GM23338 (cell line): ENCODE measurements at places on chromosomes 6 and 20.

GRCh38 chr6:168938546-168938945, 315.1 kb downstream of the THBS2 start:
- no peak for DNase-seq

- DNase-seq = peak; percentile 50
Observed at GRCh38 chr6:31737991-31738979, 1.5 kb upstream of the MSH5 start.

DNA sequence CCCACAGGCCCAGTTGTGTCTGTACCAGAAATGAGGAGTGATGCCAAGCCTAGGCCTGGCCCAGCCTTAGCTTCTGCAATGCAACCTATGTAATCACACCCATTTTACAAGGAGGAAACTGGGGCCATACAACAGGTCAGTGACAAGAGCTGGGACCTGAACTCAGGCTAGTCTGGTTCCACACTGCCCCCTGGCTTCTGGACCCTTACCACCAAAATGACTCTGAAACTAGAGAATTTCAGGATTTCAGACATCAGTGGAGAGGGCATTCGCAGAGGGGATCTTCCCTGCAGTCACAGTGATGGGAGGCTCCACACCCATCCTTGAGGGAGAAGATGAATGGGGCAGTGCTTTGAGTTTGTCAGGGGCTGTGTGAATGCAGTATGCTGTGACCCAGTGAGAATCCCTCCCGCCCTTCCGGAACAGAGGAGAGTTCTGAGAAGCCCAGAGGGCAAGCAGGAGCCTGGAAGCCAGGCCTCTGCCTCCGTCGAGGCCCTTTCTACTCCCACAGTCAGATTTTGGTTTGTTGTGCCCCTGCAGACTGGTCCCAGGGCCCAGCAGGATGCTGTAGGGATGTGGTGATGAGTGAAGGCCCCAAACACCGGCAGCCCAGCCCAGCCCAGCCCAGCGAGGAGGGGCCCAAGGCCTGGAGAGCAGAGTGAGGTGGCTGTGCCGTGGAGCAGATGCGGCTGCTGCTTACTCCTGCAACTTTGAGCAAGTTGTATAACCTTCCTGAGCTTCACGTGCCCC, 48.1 kb upstream of the MYL9 start:
- peak; percentile 75 for DNase-seq

DNA sequence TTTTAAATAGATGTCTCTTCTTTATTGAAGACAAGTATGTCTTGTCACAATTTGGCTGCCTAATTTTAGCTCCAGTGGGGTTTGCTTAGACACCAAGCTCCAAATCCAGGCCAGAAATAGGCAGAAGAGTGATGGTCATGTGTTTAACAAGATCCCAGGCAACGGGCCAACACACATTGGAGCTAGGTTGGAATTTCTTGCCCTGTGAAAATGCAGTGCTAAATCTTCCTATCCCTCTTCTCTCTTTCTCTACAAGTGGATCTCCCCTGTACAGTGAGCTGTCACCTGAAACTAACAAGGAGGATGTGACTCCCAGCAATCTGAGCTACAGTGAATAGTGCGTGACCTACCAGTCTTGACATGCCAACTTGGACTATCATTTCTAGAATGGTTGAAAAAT, 65.3 kb upstream of the VGLL2 start:
- DNase-seq = no peak

GRCh38 chr6:151436802-151437201, 15.1 kb downstream of the RMND1 start:
- no peak for DNase-seq

GRCh38 chr20:17665756-17666155, 16.3 kb downstream of the RRBP1 start:
- DNase-seq = no peak

DNA sequence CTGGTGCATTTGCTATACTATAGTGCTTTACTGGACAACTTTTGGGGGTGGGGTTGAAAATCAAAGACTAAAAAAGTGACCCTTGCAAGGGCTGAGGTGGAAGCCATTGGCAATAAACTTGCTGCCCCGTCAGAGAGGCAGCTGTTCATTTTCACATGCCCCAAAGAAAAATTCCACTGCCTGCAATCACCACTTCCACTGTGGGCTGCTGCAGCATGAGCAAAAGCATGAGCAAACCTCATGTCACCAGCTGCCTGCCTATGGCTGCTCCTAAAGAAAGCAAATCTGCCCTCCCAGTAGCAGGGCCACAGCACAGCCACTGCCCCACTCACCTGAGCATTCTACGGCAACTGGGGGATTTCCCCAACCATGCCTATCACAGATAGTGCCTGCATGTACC, 290.0 kb downstream of the PAX1 start:
- DNase-seq = no peak

- DNase-seq = no peak
Observed at GRCh38 chr6:152117156-152118133, 310.0 kb downstream of the ESR1 start.

DNA sequence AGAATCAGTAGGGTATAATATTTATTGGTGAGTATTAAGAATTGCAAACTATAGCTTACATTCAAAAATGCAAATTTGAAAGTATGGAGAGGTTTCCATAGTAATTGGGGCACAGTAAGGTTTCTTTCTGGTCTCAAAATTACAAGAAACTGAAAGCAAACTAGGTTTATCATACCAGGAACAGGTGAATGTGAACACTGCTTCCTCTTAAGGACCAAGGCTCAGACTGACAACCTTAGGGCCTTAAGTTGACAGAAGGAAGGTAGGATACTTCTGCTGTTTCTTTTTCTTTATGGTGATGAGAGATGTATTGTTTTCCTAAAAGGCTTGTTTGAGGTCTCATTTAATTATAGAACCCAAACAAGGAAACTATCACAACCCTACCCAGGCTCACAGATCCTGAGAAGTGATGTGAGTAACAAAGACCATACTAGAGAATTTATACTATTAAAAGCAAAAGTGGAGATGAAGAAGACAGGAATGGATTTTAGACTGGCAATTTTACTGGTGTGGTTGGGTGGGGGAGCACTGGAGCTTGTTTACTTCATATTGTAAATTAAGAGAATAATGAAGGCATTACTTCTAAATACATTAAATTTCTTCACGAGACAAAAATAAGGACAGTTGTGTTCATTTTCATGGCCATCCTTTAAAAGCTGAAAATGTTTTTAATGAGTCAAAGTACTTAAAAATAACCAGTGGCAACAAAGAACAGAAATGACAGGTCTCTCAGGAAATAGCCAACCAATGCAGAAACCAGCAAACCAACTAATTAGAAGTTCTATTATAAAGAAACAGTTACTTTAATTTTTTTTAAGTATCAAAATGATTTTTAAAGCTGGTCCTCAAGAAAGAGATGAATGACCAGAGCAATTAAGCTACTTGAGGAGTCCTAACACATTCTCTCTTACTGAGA, 21.3 kb downstream of the STAU1 start:
- DNase-seq = no peak

GRCh38 chr6:43125555-43125954, 45.5 kb upstream of the SRF start:
- no peak for DNase-seq

DNA sequence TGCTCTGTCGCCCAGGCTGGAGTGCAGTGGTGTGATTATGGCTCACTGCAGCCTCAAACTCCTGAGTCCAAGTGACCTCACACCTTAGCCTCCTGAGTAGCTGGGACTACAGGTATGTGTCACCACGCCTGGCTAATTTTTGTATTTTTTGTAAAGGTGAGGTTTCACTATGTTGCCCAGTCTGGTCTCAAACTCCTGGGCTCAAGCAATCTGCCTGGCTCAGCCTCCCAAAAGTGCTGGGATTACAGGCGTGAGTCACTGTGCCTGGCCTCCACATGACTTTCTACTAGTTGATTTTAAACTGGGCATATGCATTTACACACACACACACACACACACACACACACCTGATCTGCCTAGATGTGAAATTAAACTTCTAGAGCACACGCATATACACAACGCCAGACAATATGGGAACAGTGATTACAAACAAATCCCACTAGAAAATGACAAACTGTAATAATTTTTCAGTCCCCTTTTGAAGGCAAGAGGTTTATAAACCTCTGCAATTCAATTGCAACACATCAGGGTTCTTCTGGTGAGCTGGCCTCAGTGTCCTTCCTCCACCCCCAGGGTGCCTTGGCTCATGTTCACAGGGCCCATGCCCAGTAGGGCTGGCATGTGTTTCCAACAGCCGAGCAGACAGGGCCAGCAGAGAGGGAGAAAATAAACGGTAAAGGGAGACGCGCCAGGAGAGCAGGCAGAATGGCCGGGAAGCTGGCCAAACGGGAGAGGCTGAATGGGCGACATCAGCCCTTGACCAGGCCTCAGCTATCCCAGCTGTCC, 31.2 kb downstream of the PARD6B start:
- no peak for DNase-seq

GRCh38 chr6:52570291-52570700, 6.6 kb downstream of the TRAM2 start:
- DNase-seq = no peak

DNA sequence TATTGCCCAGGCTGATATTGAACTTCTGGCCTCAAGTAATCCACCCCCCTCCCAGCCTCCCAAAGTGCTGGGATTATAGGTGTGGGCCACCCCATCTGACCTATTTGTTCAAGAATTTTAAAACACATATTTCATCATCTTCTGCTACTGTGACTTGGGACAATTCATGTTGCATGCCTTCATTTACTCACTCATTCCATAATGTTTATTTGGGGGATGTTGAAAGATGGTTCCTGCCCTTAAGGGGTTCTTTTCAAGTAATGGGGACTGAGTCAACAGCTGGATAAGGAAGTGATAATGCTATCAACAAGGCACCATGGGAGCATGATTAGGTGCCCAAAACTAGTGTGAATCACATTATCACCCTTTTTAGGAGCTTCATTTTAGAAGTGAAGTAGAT, 62.0 kb downstream of the CRYBG1 start:
- DNase-seq = no peak

DNA sequence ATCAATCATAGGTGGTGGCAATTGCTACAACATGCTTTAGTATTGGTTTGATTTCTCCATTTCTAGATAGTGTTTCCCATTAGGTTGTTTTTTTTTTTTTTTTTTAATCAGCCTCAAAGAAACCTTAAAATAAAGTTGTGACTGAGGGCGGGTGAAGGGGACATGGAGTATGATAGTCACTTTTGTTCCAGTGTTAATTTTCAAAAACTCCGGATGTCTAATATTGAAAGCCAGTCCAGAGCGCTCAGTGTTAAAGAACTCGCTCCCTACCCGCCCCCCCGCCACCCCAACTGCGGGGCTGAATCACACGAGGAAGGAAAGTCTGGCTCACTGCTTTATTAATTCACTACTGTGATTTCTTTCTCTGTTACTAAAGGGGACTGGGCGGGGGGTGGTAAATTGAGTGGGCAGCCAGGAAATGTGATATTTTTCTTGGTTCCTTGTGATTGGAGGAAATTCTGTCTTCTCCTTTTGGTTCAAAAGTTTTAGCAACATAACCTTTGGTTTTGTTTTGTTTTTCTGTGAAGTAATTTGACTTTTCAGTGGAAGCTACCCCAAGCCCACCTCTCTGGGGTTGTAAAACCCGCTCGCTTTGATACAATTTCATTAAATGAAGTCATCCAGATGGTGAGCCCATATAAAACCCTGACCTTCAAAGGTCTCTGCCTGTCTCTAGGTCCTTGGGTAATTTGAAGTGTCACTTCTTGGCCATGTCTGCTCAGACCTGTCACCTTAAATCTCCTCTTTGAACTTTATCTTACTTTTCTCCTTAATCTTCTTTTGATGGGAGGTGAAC, 38.0 kb downstream of the TNFAIP3 start:
- no peak for DNase-seq

DNA sequence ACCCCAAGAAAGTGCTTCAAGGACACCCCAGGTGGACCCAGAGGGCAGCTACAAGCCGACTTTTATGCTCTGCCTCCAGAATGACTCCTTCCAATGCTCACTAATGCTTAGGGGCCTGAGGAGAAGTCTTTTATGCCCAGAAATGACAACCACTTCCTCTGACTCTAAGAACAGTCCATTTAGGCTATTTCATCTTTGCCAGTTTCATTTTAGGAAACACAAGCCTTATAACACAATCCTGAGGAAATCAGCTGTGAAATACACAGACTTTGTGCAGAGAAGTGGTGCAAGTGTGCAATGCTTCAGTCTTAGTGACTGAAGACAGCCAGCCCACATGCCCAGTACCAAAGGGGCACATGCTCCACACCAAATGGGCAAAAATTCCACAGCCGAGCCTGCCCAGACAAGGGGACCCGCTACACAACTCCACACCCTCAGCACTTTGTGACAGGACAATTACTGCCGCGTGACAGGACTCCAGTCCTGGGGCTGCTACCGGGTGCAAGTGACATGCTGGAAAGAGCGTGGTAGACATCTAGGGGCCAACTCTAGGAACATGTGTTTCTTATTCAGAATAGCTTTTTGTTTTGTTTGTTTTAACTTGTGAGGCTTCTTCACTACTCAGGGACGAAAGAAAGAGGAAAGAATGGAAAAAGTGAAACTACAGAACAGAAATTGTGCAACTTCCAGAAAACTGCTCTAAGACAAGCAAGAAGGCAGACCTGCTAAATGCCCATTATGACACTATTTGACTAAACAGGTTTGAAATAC, 28.2 kb upstream of the PLAGL1 start:
- peak; percentile 36 for DNase-seq

GRCh38 chr6:170167657-170168159, 123.2 kb downstream of the DLL1 start:
- DNase-seq = no peak

- no peak for DNase-seq
Observed at GRCh38 chr20:47108994-47109393, 214.4 kb downstream of the EYA2 start.

DNA sequence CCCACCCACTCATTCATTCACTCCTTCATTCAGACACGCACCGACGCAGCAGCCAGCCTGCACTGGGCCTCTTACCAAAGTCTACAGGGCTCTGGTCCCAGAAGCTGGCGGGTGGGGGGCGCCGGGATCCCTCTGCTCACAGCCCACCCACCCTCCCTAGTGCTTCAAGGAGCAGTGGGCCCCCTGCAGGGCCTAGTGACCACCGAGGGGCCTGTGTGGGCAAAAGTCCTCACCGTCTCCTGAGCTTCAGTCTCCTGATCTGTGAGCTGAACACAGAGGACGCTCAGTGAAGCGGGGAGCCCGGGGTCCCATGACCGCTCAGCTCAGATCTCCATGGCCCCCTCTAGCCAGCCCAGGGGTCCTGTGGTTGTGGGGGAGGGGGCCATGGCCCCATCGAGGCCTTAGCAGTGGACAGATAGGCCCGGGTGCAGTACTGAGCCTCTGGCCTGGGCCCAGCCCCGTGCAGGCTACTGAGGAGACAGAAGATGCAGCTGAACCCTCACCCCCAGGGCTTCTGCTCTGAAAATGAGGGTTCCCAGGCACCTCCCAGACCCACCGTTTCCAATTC, 33.4 kb upstream of the MRGBP start:
- DNase-seq = no peak
